ENCODE measurements at places on chromosomes 2 and 18.

DNA sequence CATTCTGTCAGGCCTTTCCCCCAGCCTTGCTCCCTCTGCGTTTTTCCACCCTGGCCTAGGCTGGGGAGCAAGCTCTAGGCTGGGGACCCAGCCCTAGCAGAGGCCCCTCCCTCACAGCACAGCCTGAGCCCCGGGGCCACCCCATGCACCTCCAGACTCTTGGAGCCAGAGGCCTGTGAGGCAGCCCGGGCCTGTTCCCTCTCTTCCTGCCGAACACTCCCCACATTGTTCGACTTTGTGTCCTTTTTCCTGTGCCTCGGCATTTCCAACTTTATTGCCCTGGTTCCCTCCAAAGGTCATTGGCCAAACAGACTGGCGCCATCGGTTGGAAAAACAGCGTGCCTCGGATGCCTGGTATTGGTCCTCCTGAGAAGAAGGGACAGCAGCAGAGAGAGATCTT is 79.7 kb downstream of the HS1BP3 start:
- DNase-seq: no peak

- no peak for DNase-seq
Measured at GRCh38 chr2:26683583-26683982, 8.9 kb upstream of the KCNK3 start.

DNA sequence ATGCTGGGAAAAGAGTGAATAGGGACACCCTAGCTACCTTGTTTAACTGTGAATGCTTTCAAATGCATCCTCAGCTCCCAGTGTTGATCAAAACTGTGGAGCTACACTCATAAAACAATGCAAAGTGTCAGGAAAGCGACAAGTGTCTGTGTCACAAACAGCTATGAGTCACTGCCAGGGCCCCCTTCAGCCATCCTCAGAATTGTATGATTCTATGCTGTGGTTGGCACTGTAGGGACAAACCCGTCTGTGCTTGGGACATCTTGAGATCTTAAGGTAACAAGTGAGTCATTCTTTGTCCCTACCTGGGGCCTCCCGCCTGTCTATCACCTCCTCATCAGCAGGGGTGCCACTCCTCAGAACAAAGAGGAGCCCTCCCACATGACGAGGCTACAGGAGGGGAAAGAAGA is 42.4 kb downstream of the KLF7 start:
- DNase-seq: no peak

DNA sequence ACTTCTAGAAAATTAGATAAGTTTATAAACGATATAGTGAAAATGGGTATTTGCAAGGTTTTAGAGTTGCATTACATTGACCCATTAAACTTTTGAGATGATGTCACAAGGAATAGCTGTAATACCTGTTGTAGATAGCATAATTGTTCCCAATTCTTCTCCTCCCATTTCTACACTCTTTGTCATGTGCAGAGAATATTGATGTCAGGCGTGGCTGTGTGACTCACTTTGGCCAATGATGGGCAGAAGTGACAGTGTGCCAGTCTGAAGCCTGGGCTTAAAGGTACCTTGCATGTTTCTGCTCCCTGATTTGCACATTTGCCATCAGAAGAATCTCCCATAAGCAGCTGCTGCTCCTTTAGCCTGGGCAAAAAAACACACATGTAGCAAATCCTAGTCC is 26.9 kb upstream of the CCBE1 start:
- no peak for DNase-seq

GRCh38 chr2:11665028-11665427 is 5.0 kb downstream of the NTSR2 start:
- DNase-seq: no peak

- no peak for DNase-seq
Measured at GRCh38 chr2:149002891-149003740, 35.4 kb upstream of the LYPD6B start.

DNA sequence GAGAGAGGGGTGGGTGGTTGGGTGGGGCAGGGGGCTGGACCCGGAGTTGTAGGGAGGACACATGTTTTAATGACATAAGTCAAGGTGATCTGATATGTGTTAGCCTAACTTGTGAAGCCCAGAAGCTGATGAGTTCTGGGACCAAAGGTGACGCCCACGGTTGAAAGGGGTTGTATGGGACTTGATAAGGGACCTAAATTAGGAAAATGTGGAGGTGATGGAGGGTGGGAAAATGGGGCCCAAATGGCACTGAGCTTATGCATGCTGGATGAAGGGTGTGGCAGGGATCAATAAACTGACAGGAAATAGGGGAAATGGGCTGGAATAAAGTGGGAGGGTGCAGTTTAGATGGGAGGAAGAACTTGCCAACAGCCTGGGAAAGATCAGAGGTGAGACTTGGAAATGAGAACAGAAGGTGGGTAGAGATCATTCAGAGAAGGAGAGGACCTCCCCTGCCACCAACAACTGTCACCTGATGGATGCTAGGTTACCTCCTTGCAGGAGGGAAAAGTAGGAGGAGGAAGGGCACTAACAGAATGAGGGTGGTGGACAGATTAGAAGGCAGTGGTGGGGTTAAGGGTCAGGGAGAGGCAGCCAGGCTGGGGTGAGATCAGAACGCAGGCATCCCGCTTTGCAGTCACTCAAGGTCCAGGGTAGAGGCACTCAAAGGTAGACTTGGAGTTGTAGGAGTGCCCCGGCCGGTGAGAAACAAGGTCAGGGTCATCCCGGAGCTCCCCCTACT is 15.3 kb downstream of the WNT10A start:
- DNase-seq: no peak

DNA sequence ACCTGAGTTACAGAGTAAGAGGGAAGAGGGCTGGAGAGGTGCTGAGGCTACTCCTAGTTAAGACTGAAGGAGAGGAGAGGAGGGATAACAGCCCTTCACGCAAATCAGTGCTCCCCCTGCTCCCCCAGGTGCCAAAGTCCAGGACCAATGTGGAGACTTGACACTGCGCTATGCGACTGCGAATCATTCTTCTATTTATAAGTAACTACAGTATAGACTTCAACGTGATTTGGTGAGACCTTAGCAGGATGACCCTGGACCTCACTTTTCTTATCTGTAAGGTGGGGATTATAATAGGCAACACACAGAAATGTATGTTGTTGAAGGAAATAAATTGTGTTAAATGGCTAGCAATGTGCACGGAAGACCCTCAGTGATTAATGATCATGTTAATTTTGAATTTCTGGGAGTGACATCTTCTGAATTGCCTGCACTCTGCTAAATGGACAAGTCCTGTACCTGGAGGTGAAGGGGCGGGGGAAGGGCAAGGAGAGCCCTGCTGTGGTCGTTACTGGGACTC is 11.0 kb downstream of the EN1 start:
- DNase-seq: no peak

DNA sequence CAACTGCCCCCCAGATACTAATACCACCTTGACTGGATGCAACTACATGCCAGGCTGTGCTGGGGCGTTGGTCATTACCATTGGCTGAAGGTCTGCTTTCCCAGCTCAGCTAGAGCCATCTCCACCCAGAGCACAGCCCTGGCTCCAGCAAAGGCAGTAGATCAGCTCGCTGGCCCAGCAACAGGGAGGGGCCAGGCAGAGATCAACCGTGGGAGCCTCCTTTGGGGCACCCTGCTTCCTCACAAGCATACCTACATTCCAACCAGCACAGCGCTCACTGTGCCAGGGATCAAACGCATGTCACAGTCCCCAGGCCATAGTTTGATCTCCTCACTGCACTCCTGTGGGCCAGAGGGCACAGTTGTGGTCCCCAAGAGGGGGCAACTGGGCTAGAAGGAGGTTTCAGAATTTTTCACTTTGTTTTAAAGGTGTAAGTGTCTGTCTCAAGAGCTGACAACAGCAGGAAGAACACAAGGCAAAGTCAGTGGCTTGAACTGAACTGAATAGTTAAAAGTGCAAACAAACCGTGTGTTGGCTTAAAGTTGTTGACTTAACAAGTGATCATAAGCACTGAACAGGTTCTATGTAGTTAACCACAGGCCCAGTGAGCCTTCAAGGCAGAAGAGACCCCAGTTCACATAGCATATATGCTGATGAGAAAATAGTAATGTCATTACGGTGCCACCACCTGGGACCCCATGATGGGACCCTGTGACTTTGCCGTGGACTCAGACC is 70.1 kb upstream of the BZW1 start:
- DNase-seq: no peak

DNA sequence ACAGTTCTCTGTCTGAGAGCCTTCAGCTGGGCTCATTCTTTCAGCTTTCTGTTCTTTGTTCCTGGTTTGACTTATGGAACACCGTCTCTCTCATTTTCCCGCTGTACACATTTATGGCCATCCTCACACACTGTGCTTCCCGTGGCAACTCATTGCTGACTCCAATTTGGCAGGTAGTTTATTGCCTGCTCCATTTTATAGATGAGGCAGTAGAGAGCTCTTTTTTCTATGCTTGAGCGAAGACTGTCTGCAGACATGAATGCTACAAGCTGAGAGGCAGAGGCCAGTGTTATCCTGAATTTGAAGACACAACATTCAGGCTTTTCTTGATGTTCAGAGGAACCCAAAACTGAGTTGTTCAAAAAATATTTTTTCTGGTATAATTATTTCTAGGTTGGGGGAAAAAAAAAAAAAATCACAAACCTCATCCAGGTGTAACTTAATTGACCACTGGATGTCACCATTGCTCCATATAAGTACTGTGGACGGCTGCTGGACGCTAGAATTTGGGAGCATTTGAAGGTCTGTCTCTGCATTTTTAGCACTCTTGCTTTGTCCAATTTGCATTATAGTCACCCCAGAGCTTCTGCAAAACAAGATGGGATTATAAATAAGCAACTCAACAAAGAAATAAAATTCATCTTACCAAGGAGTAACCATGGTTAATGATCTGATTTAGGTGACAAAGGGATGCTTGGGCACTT is 83.5 kb downstream of the HRH4 start:
- no peak for DNase-seq

- no peak for DNase-seq
Measured at GRCh38 chr18:51390702-51391101, 193.2 kb upstream of the MEX3C start.

- DNase-seq: no peak
Measured at GRCh38 chr18:57801325-57801724, 1.8 kb downstream of the ATP8B1 start.

DNA sequence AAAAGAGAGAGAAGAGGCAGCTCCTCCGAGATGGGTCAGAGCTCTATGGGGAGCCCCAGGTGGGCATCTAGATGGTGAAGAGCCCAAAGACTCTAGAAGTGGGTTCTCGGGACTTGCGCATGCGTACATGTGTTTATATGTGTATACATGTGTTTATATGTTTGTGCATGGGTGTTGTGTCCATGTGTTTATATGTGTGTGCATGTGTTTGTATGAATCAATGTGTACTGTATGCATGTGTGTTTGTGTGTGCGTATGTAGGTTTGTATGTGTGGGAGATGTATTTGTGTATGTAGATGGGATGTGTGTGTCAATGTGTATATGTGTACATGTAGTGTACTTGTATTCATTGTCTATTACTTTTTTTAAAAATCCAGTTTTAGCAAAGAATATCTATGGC is 25.6 kb downstream of the DNPEP start:
- DNase-seq: no peak

DNA sequence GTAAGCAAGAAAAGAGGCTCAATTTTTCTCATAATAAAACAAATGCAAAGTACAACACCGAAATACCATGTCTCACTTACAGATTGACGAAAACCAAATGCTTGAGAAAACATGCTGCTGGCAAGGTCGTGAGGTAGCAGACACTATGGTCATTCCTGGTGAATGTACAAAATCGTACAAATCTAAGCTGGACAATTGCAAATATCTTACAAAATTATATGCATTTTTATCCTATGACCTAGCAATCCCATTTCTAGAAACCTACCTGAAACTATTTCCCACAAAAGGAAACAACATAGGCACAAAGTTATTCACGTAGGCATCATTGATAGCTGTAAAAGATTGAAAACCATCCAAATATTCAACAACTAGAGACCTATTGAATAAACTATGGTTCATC is 54.0 kb downstream of the SCG2 start:
- no peak for DNase-seq

- DNase-seq: no peak
Measured at GRCh38 chr2:27885661-27886060, 4.5 kb downstream of the RBKS start.

DNA sequence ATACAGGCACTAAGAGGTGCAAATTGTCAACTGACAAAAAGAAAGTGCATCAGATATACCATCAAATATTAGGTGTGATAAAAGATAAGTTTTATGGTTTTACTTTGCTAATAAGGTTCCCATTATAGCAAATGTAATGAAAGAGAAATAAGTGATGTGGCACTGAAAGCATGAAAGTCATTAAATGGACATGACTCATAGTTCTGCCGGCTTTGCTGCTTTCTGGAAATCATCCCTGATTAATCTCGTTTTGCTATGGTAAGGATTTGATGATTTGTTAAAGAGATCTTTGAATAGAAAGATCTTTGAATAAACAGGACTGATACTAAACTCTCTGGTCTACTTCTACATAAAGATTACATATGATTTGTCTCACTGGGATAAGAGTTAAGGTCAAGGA is 72.7 kb downstream of the CLIP4 start:
- DNase-seq: no peak

- DNase-seq: no peak
Measured at GRCh38 chr2:28633746-28634145, 117.9 kb upstream of the PPP1CB start.

GRCh38 chr2:212990697-212991096 is 160.7 kb downstream of the IKZF2 start:
- DNase-seq: no peak
